A549 treated with Mapracorat at 1 μM for 4 hours (cell line): ENCODE measurements at places on chromosomes 3 and 15. TPM values are rescaled to one million over a fixed set of nuclear protein-coding genes. Genes with fewer than 3 reads are reported as not detected.

Gene GLDN
- total RNA-seq, result 0.06 to 0.27 TPM (median 0.14 TPM) in 3 of 5 replicates, not detected in the others

Gene THRB
- total RNA-seq, result 0.97 to 1.7 TPM (median 1.0 TPM) in 5 replicates

Gene PPARG
- 38.8 to 42.6 TPM (median 41.4 TPM) in 5 replicates for total RNA-seq

Gene NRG4
- 0.44 to 1.3 TPM (median 0.73 TPM) in 5 replicates for total RNA-seq

Gene MINAR1
- total RNA-seq, result 0.30 to 0.57 TPM (median 0.47 TPM) in 5 replicates

Gene IL17RC
- 25.4 to 34.2 TPM (median 31.6 TPM) in 5 replicates for total RNA-seq

Gene GHRL
- total RNA-seq, result not detected in 5 replicates

Gene DTX3L
- 7.2 to 9.0 TPM (median 8.1 TPM) in 5 replicates for total RNA-seq

Gene KLF15
- 0.42 to 0.56 TPM (median 0.43 TPM) in 5 replicates for total RNA-seq

Gene GOLGA8J
- total RNA-seq, result 0.12 to 0.17 TPM in 2 of 5 replicates, not detected in the others

Gene ROPN1
- total RNA-seq, result not detected in 5 replicates

Gene LTK
- total RNA-seq, result 0.06 to 0.07 TPM (median 0.06 TPM) in 3 of 5 replicates, not detected in the others

Gene KCNH8
- total RNA-seq, result not detected in 5 replicates

Gene ANP32A
- 249 to 305 TPM (median 261 TPM) in 5 replicates for total RNA-seq
